ENCODE measurements at places on chromosomes 16 and 17.

DNA sequence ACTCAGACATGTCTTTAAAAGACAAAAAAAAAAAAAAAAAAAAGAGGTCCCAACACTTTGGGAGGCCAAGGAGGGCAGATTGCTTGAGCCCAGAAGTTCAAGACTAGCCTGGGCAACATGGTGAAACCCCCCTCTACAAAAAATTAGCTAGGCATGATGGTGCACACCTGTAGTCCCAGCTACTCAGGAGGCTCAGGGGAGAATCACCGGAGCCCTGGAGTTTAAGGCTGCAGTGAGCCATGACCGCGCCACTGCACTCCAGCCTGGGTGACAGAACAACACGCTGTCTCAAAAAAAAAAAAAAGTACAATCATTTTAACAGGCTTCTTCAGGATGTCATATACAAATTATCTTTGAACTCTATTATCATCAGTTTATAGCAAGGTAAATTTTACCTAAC is 22.0 kb downstream of the C16orf87 start:
- DNase-seq, result no peak

DNA sequence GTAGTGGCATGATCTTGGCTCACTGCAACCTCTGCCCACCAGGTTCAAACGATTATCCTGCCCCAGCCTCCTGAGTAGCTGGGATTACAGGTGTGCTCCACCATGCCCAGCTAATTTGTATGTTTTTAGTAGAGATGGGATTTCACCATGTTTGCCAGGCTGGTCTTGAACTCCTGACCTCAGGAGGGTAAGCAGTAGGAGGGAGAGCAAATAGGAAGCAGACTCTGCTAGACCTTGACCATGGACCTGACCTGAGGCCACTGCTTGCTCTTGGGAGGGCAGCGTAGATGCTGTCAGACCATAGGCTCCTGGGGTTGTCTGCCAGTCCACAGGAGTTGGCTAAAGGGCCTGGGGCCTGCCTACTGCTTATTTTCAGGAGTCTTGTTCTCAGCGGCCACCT is 28.6 kb downstream of the AKAP1 start:
- DNase-seq, result no peak

- no peak for DNase-seq
Observed at GRCh38 chr17:42334677-42335076, 46.4 kb downstream of the STAT5A start.

- peak; percentile 69 for DNase-seq
Observed at GRCh38 chr17:32519228-32520103, 32.7 kb downstream of the CDK5R1 start.

DNA sequence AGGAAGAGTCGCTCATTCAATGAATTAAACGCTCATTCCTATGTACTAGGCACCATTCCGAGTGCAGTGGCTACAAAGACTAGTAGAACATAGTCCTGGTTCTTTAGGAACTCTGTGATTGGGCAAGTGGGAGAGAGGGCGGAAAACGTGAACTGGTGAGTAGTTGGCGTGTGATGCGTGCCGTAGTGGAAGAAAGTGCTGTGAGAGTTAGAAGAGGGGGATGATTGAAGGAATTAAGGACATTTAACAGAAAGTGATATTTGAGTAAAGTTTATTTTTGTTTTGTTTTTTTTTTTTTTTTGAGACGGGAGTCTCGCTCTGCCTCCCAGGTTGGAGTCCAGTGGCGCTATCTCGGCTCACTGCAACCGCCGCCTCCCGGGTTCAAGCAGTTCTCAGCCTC is 7.9 kb upstream of the SLFN14 start:
- no peak for DNase-seq

Measured in GM13977 (cell line).